ENCODE measurements at places on chromosomes 2 and 18. TPM values are rescaled to one million over a fixed set of nuclear protein-coding genes. Genes with fewer than 3 reads are reported as not detected.

DNA sequence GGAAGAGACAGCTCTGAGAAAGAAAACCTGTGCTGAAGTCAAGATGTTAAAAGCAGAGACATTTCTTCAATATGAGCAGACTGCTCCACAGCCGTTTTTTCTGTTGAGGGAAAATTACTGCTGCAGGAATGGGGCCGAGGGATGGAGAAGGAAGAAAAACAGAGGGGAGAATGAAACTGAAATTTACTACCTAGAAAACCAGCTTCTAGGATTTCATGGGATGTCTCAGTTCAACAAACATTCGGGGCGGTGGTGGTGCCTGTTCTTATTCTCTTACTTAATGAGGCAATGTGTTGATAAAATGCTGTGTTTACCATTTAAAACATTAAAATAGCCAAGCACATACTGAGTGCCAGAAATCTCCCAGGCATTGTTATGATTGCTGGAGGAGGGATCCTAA is 557.1 kb upstream of the MEX3C start:
- DNase-seq = no peak

DNA sequence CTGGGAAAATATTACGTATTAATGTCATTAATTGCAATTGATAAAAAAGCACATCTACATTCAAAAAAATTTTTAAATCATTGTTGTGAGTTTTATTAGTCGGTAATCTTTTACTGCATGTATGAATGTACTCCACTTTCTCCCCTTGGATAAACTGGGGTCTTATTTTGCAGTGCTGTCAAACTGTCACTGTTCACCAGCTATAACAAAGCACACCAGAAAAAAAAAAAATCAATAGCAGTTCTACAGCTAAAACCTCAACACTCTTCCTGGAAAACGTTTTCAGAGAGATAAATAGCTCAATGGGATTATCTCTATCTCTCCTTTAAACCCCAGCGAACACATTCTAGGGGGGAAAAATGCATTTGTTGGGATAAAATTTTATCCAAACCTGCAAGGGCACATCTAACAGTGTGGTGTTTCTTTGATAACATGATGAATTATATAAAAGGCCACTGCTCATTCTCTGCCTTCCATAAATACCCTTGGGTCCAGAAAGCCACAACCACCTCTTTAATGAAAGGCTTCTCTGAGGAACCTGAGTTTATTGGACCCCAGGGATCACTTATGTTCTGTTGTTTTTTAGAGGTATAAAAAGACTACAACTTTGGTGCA is 219.9 kb downstream of the CDH20 start:
- DNase-seq = no peak

DNA sequence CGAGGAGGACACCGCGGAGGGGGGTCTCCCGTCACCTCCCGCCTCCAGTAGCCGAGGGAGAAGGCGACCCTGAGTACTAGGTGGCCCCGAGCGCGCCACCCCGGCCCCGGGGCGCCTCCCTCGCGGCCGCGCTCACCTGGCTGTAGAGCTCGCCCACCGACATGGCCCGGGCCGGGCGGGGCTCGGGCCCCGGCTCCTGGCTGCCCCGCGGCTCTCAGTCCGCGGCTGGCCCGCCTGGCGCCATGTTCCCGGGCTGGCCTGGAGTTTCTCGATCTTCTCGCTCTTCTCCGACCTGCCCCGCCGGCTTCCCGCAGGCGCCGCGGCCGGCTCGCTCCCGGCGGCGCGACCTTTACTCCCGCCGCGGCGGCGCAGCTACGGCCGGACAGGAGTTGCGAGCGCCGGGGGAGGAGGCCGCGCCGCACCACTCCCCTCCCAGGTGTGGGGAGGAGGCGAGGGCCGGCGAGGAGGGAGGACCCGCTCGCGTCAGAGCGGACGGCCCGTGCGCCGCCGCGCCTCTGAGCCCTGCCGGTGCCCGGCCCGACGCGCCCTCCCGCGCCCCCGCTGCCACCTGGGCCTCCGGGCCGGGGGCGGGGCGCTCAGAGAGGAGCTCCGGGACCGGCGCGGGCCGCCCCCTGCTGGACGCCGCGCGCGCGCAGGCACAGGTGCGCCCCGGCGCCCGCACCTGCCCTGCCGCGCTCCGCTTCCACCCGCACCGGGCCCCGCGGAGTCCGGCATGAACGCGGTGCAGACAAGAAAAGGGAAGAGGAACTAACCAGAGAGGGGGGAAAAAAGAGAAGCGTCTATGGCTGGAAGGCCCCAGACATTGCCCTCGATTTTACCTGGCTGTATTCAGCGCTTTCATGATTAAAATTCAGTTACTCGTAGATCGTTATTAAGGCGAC is at the start of gene MYO5B:
TSS of gene MYO5B (minus strand) at position 517 of the 902 bp plus-strand sequence. CDS start at position 163, 354 bp downstream.
- peak; percentile 78 for DNase-seq

DNA sequence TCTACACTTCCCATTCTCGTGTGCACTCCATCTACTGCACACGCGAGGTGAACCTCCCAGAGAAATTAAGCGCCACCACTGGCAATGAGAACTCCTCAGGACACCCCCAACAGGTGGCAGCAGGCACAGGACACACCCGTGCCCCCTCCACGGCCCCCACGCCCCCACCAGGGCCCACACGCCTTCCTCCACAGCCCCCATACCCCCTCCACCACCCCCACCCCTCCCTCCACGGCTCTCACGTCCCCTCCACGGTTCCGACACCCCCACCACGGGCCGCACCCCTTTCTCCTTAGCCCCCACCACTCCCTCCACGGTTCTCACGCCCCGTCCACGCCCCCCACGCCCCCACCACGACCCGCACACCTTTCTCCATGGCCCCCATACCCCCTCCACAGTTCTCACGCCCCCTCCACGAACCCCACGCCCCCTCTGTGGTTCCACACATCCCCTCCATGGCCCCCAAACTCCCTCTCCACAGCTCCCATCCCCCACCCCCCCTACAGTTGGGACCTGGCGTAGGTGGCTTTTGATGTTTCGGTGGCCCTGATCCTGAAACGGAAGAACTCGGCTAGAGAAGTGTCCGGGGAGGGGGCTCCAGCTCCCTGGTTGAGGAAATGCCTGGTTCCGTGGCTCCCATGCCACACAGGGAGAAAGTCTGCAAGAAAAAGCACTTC is 110.8 kb downstream of the ZNF516 start:
- no peak for DNase-seq

GRCh38 chr18:24208270-24209035 is 69.6 kb downstream of the CABYR start:
- no peak for DNase-seq

GRCh38 chr2:23803965-23804542 is 122.9 kb downstream of the ATAD2B start:
- peak; percentile 75 for DNase-seq

DNA sequence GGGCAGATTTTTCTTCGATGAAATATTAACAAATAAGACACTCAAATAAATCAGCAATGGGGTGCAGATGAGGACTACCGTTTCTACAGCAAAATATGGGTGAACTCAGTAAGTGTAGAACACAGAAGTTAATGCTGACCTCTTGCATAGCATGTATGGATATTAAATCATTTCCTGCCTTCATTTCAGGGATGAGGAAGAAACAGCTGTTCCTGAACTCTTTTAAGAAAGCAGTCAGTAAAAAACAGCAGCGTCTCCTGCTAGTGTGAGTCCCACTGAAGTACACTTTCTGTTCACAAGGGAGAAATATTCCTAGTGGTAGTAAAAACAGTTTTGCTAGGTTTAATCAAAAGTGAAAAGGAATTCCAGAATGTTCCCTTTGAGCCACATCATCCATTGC is 379.0 kb downstream of the ZEB2 start:
- DNase-seq = no peak

- DNase-seq = no peak
Observed at GRCh38 chr18:35746826-35747339, 165.3 kb downstream of the GALNT1 start.

Gene TMEM247
- not detected for total RNA-seq

DNA sequence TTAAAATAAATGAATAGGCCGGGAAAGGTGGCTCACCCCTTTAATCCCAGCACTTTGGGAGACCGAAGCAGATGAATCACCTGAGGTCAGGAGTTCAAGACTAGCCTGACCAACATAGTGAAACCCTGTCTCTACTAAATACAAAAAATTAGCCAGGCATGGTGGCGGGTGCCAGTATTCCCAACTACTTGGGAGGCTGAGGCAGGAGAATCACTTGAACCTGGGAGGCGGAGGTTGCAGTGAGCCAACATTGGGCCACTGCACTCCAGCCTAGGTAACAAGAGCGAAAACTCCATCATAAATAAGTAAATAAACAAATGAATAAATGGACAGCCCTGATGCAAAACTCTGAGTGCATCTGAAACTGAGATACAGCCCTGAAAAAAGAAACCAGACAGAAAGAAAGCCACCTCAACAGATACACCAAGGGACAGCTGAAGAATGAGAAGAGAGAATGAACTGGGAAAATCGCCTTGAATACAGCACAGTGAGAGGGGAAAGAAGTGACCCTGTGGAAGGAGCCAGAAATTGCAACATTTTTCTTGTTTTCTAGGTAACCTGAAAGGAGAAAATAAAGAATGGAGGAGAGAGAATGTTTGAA is 64.4 kb downstream of the TRABD2A start:
- DNase-seq = no peak

Gene ANKRD30BL
- not detected for total RNA-seq

DNA sequence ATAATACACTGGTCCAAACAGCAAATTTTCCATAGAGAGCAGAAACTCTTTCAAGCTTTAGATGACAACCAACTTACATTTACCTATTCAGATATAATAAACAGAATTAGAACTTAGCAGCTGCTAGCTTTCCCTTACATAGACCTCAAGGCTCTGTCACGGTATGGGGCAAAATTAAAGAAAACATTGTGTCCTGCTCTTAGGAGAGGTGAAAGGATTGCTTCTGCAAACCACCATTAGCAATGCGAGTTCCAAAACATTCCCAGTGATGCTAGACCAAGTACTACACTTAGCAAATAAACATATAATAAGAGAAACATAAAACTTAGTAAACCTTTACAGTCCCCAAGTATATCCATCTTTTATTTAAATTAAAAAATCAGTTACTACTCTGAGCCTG is 183.3 kb downstream of the CAMKMT start:
- DNase-seq = no peak

- DNase-seq = peak; percentile 57
Observed at GRCh38 chr2:39119732-39120520, 925 bp downstream of the SOS1 start.

Gene CERKL
- total RNA-seq = 0.23 TPM

GRCh38 chr2:54955358-54956110 is 94.7 kb downstream of the RTN4 start:
- DNase-seq = no peak

Gene DARS1
- total RNA-seq = 66.5 TPM

GRCh38 chr2:214261683-214262082 is 149.2 kb upstream of the VWC2L start:
- DNase-seq = no peak

Gene DLGAP1
- not detected for total RNA-seq

Data from MCF 10A (cell line).